ENCODE measurements at places on chromosomes 4 and X.

GRCh38 chrX:115259238-115259875, 25.5 kb upstream of the LRCH2 start:
- no peak for DNase-seq

- no peak for DNase-seq
These were observed 107.5 kb downstream of the VSIG4 start for GRCh38 chrX:65932173-65933084.

GRCh38 chr4:113183032-113183605, 133.7 kb downstream of the ANK2 start:
- DNase-seq, result no peak

- DNase-seq, result no peak
These were observed 75.1 kb downstream of the PDGFC start for GRCh38 chr4:156896527-156896926.

DNA sequence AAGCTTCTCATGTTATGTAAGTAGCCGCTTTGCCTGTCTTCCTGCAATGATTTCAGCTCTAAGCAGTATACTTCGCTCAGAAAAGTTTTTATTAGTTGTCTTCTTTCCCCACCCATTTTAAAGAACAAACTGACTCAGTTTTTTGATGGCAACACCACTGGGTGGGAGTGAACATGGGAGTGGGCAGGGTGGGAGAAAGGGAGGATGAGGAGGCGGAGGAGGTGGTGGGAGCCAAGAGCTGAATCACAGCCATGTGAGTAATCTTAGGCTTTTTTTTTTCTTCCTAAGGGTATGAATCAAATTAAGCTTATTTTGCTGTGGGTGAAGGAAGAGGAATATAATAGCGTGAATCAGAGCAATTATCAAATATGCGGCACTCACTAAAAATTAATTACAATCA, 574.3 kb upstream of the DIPK2B start:
- DNase-seq, result peak; percentile 27

GRCh38 chr4:11365039-11365438, 63.7 kb downstream of the HS3ST1 start:
- DNase-seq, result no peak

GRCh38 chrX:25527156-25527555, 511.4 kb upstream of the ARX start:
- no peak for DNase-seq
